Stimulated activated CD4-positive, alpha-beta T cell treated with anti-CD3 and anti-CD28 coated beads, Interleukin-15, amount 100 ng/mL, for 1 hour (primary cell): ENCODE measurements at places on chromosomes 7 and 10.

GRCh38 chr10:52502237-52502636 lies 188.2 kb downstream of the DKK1 start:
- DNase-seq: no peak

DNA sequence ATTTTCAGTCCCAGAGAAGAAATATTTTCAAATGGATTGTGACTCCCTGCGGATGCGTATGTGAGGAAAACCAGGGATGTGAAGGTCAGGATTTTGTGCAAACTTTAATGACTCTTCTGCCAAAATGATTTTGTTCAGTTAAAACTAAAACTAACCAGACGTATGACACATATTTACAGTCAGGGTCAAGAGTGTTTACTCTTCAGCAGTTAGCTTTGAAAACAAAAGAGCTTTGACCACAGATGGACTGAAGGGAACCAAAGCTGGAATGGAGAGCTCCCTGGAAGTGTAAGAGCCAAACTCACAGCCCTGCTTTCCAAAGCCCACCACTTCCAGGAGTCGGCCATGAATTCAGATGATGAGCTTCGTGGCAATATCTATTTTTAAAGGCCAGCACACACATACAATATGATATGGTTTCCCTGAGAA lies 15.5 kb downstream of the SVIL start:
- DNase-seq: no peak

DNA sequence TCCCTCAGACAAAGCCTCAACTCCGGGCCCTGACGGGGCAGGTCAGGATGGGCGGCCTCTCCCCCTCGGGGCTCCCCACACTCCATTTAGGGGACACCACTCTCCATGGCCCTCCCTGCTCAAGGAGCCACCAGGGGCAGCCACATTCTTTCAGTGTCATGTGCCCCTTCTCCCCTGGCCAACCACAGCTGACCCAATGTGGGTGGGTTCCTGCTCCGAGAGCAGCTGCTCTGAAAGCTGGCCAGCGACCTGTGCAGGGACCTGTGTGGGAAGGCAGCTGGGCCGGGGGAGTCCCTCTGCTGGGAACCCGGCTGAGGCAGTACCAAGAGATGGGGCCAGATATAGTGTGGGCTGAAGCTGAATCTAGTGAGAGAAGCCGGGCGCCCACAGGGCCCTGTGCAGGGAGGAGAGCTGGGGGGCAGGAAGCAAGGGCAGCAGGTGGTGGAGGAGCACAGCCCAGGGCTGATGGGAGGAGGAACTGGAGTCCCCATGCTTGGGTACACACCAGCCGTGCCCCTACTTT lies 40.6 kb upstream of the NPFFR1 start:
- DNase-seq: no peak

- DNase-seq: no peak
Measured at GRCh38 chr10:50541921-50542320, 81.8 kb downstream of the SGMS1 start.

DNA sequence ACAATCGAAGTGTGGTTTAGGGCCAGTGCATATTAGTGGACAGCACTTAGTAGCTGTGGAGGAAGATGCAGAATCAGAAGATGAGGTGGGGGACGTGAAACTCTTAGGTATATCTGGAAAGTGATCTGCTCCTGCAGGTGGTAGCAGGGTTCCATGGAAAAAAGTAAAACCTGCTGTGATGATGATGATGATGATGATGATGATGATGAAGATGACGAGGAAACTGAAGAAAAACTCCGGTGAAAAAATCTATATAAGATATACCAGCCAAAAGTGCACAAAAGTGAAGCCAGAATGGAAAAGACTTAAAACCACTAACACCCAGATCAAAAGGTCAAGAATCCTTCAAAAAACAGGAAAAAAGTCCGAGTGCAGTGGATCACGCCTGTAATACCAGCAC lies 40.0 kb downstream of the LSMEM1 start:
- DNase-seq: no peak

DNA sequence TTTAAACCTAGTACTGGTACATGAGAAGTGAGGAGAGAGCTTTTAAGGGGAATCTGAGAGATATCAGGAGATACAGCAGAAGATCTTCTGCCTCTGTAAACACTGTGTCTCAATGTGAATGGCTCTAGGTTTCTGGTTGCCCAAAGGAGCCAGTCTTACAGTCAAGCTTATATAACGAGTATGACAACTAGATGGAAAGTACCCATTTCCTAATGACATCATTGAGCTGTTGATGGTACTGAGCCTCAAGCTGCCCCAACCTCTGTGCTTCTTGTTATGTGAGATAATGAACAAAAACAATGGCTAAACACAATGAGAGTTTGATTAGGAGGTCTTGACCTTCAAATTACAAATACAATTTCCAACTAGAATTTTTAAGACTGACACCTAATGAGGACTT lies 451.5 kb downstream of the SORCS1 start:
- no peak for DNase-seq

DNA sequence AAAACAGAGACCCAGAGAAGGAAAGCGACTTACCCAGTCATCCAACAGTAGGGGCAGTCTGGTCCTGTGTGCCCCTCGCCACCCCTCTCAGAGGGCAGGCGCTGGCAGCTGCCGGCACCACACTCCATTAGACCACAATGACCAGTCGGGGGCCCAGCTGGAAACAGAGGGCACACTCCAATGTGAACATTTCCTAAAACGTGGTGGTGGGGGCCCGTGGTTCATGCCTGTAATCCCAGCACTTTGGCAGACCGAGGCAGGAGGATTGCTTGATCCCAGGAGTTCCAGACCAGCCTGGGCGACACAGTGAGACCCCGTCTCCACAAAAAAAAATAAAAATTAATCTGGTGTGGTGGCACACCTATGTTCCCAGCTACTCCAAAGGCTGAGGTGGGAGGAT lies 912 bp upstream of the OAT start:
- DNase-seq: no peak

GRCh38 chr10:59019603-59020002 lies 156.8 kb upstream of the PHYHIPL start:
- no peak for DNase-seq

GRCh38 chr7:139355320-139355719 lies 4.4 kb upstream of the LUC7L2 start:
- no peak for DNase-seq

DNA sequence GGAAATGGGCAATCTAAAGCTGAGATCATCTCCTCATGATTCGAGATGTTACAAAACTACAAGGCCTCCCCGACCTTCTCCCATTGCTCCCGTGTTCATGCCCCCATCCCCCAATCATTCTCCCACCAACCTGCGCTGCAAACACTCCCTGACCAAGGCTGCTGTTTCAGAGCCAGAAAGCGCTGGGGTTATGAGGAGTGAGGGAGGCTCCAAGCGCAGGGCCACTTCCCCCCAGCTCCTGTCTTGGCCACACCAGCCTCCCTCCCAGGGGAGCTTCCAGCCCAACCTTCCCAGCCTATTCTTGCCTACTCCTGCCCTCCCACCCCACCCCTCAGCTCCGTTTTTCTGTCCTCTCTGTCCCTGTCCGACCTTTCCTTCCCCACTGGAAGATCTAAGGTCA lies 14.7 kb upstream of the NODAL start:
- no peak for DNase-seq

GRCh38 chr10:30887839-30888238 lies 143.8 kb downstream of the ZNF438 start:
- no peak for DNase-seq

DNA sequence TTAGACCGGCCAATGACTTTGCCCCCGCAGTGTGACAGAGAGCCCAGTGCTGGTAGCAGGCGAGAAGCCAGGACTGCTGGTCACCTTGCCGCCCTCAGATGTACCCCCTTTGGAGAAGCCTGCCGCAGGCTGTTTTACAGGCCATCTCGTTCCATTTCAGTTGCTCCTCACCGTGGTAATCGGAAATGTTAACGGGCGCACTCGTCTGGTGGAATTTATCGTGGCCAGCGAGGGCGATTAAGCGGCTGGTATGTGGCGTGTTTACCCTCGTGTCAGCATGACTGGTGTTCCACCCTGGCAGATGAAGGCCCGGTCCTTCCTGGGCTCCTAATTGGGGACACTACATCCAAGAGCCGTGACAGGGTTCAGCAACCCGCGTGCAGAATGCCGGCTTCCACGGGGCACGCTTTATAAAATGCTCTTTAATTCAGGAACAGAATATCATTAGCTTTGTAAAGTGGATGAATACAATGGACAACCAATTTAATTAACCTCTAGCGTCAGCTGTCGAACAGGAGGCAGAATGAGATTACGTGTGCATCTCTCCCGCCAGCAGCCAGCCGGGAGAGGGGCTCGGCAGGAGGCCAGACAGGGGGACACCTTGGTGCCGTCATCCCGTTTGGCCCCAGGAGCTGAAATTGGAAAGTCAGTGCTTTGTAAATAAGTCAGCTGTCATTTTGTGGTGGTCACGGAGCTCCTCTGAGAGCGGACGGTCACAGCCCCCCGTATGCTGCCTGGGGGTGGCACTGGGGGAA lies 108.3 kb downstream of the NKX6-2 start:
- DNase-seq: no peak

GRCh38 chr10:20380401-20380800 lies 516.7 kb downstream of the NEBL start:
- no peak for DNase-seq

- no peak for DNase-seq
Measured at GRCh38 chr7:112853422-112853821, 63.2 kb upstream of the TMEM168 start.

DNA sequence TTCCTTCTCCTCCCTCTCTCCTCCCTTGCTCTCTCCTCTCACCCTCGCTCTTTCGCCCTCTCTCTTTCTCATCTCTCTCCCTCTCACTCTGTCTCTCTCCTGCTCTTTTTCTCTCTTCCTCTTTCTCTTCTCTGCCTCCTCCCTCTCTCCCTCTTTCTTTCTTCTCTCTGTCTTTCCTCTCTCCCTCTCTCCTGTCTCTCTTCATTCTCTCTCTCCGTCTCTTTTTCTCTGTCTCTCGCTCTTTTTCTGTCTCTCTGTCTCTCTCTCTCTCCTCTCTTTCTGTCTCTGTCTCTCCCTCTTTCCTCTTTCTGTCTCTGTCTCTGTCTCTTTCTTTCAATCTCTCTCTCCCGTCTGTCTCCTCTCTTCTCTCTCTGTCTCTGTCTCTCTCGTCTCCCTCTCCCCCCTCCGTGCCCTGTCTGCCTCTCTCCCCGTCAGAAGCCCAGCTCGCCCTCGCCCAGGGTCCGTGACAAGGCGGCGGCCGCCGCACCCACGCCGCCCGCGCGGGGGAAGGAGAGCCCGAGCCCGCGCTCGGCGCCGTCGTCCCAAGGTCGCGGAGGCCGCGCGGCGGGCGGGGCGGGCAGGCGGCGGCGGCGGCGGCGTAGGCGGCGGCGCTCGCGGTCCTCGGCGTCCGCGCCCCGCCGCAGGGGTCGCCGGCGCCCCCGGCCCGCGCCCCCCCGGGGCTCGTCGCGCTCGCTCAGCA lies 21.3 kb upstream of the HSPB1 start:
- DNase-seq: no peak

DNA sequence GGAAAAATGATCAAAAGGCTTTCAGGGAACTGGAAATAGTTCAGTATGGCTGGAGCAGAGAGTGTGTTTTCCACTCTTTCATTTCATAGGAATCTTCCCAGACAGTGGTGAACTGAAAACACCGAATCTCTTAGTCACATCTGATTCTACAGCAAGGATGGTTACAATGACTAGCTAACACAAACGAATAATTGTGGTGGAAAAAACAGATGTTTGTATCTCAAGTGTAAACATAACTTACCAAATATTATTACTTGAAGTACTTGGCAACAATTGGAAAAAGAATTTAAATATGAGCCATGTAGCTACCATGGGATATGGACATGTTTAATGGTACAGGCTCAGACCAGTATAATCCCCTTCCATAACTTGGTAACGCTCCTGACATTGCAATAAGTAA lies 21.1 kb upstream of the BPGM start:
- no peak for DNase-seq

DNA sequence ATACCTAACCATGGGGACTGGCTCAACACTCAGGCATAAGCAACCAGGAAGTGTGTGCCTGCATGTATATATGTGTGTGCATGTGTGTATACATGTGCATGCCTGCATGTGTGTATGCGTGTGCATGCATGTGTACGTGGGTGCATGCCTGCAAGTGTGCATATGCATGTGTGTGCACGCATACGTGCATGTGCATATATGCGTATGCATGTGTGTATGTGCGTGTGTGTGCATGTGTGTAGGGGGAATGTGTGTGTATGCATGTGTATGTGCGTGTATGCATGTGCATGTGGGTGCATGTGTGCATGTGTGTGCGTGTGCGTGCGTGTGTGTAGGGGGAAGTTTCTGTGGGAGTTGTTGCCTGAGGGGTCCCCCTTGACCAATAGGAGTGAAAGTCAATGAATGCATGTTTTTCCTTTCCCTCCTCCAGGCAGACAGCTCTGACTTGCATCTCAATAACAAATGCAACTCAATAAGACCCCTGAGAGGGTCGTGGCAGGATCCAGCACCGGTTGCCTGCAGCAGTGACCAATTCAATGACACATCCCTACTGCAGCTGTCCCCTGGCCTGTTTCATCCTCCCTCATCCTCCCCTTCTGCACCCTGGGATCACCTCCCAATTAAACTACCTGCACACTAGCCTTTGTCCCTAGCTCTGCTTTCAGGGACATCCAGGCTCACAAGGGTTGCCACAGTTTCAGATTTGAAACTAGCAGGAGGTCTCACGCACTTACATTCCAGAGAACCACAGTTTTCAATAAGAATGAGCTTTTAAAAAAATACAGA lies 27.0 kb upstream of the FZD8 start:
- DNase-seq: no peak

GRCh38 chr10:47438857-47439474 lies 44.9 kb downstream of the ANXA8 start:
- no peak for DNase-seq

GRCh38 chr10:89398003-89398749 lies 5.8 kb downstream of the IFIT1 start:
- DNase-seq: no peak

- no peak for DNase-seq
Measured at GRCh38 chr7:11633310-11633709, 198.7 kb downstream of the THSD7A start.

GRCh38 chr7:143237366-143237765 lies 15.5 kb downstream of the TAS2R40 start:
- DNase-seq: no peak

- no peak for DNase-seq
Measured at GRCh38 chr10:6748029-6748428, 168.0 kb upstream of the PRKCQ start.

DNA sequence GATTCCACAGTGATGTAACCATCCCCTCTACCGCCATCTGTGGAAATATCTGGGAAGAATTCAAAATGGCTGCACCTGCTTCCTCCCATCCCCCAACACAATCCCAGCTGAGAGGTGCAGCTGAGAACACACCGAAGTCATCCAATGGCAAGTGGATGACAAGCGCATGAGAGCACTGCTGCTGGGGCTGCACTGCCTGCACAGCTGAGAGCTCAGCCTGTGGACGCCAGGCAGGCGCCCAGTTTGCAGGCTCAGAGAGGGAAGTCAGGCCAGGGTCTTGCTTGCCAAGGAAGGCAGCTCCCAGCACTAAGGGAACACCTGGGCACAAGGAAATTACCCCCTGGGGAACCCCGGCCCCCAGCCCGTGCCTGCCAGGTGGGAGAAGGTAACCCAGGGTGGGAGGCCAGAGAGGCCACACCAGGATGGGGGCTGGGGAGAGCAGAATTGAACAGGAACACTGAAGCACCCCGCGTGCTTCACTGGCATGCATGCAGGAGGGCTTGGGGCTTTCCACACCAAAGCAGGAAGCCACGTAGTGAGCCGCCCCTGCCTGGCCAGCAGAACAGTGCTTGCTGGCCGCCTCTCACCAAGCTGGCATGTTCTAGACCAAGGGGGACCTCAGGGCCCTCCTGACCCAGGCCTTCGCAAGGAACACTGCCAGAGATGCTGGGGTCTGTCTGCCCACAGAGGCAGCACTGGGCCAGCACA lies 46.2 kb downstream of the FAM53B start:
- DNase-seq: peak; percentile 37
